ENCODE measurements at places on chromosomes 2 and 18. TPM values are rescaled to one million over a fixed set of nuclear protein-coding genes. Genes with fewer than 3 reads are reported as not detected.

The GPBAR1 gene
- 3.0 TPM for total RNA-seq

DNA sequence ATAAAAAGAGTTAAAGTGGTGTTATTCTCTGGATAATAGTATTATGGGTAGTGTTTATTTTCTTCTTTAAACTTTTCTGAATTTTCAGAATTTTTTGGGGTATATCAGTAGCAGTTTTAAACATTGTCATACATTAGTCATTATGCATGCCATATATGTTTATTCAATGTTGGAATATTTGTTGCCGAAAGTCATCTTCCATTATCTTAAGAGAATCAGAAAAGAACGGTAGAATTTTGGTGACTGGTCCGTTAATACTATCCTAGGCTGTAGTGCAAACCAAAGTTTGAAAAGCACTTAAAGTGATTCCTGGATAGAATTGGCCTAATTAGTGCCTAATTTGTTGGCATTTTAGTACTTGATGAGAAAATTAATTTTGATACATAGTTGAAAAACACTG is 244.1 kb downstream of the PHLPP1 start:
- no peak for DNase-seq

GRCh38 chr18:6976935-6977334 is 140.7 kb downstream of the LAMA1 start:
- no peak for DNase-seq

GRCh38 chr2:9665898-9666297 is 35.1 kb upstream of the YWHAQ start:
- DNase-seq, result no peak

DNA sequence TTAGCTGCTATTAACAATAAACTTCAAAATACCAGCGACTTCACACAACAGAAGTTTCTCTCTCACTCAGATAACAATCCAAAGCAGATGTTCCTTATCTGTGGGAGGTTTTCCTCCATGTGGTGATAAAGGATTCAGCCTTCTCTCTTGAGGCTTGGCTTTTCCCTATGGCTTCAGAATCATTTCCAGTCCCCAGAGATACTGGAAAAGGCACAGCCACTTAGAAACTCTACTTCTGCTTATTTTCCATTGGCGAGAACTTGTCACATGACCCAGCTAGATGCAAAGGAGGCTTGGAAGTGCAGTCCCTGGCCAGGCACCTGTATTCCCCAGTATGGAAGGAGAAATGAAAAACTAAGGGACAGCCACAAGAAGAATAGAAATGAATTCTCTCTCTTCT is 344.8 kb downstream of the MTX2 start:
- no peak for DNase-seq

DNA sequence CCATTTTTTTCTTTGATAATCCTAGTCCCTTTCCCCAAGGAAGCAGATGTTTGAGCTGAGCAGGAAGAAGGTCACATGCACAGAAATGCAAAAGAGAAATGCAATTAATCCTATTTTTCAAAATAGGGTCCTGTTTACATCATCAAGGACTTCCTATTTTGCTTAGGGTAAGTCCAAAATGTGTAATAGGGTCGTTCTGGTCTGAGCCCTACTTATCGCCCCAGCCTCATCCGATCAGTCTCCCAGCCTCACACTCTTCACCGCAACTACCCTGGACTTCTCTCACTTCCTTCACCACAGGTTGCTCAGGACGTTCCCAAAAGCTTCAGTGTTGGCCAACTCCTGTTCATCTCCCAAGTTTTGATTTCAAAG is 32.8 kb downstream of the FOSL2 start:
- DNase-seq, result no peak

GRCh38 chr2:28633204-28633603 is 118.4 kb upstream of the PPP1CB start:
- no peak for DNase-seq

GRCh38 chr2:240820607-240821428 is 799 bp upstream of the KIF1A start:
- no peak for DNase-seq

- DNase-seq, result no peak
Measured at GRCh38 chr2:30756051-30756719, 51.1 kb downstream of the CAPN13 start.

DNA sequence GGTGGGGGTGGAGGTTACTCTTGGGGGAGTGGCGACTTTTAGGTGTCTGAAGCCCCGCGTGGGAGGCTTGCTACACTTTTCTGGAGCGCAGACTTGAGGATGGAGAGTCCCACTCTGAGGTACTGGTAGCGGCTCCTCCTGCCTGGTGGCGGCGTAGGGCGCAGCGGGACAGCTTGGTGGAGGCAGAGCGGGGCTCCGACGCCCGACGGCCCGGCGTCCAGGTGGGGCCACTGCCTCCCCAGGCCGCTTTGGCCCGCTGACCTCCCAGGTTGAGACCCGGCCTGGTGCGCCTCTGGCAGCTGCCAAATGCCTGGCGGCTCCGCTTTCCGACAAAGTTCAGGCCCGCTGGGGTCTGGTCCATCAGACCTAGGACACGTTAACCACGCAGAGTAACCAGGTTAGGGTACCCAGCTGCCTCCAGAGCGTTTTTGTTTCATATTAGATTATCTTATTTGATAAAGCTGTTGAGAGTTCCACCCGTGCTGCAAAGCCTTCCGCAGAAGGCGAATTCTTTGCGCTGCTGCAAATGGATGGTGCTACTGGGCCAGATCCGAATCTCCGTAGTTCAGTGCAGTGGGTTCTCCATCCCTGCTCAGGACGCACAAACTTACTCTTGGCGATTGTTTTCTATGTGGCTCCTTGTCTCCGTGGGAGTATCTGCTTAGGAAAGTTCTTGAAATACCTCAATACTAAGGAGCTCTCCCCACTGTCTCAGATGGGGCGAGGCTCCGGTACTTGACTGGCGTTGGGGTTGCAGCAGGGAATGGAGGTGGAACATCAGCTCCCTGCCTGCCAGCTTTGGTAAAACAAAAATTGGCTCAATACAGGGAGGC is 405.9 kb downstream of the XIRP2 start:
- DNase-seq, result peak; percentile 47
